Stimulated activated CD8-positive, alpha-beta memory T cell treated with anti-CD3 and anti-CD28 coated beads, Interleukin-4, amount 100 ng/mL, for 1 hour (primary cell): ENCODE measurements at places on chromosomes 3 and 15.

DNA sequence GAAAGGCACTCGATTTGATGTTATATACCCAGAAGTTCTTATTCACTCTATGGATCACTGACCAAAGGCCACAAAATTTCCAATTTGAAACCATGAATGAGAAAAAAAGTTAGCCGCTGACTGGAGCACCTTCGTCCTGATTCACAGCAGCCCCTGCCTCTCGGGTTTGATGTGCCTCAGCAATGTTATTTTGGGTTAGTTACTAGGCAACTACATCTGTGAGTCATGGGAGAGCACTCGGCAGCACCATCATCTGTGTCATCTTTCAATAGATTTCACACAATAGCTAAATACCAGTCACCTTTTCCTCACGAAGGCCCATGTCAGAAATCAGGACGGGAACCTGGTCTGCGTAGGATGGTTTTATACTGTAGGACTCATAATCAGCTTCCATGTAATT is 269.2 kb downstream of the ZBBX start:
- no peak for DNase-seq

DNA sequence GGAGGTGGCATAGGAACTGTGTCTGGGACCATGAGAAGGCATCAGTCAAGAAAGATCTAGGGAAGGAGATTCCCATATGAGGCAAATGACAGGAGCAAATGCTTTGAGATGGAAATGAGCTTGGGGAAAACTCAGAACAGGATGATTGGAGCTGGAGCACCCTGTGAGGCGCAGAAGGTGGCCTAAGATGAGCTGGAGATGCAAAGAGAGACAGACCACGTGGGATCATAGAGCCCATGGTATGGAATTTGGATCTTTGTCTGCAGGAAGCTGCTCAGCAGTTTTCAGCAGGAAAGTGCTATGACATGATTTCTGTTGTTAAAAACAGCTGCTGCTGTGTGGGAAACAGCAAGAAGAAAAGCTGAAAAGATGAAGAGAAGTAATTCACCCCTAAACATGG is 310.6 kb downstream of the MAGI1 start:
- no peak for DNase-seq

GRCh38 chr3:12393894-12394293 is 90.4 kb upstream of the TSEN2 start:
- no peak for DNase-seq

DNA sequence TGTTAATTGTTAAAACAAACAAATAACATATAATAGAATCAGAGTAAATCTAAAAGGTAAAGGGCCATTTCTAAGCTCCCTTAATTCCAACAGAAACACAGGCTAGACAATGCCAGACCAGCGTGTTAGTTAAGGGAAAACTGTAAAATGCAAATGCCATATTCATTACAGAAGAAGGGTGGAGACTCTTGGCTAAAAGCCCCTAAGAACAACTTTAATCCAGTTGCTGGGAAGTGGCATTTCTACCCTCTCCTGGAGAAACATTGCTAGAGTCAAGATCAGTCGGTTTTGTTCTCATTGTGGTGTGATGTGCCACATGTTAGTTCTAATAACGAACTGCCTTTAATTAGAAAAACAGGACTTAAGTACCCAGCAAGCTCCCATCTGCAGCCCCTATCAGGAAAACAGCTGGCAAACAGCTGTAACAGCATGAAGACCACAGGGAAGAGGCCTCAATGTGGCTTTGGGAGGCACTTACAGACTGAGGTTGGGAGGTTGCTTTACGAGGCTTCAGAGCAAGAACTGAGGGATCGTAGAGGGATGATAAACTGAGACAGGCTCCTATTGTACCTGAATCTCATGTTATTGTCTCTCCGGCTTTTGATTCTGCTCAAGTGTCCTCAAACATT is 1134.8 kb downstream of the ROBO1 start:
- no peak for DNase-seq

- DNase-seq: no peak
Measured at GRCh38 chr3:143170676-143171075, 51.1 kb downstream of the CHST2 start.

DNA sequence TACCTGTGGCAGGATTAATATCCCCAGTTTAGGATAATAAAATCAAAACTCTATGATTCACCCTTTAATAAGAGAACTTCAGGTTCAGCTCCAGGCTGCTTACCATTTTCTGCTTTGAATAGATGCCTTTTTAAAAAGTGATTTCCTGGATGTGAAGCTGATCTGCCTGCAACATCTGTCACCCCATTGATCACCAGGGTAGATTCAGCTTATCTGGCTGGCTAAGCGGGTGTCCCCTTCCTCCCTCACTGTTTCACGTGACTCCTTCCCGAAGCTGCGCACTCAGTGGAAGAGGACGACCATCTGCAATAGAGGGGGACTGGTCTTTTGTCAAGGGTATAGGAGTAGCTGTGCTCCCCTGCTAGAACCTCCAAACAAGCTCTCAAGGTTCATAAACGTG is 128.1 kb downstream of the IL1RAP start:
- DNase-seq: no peak

DNA sequence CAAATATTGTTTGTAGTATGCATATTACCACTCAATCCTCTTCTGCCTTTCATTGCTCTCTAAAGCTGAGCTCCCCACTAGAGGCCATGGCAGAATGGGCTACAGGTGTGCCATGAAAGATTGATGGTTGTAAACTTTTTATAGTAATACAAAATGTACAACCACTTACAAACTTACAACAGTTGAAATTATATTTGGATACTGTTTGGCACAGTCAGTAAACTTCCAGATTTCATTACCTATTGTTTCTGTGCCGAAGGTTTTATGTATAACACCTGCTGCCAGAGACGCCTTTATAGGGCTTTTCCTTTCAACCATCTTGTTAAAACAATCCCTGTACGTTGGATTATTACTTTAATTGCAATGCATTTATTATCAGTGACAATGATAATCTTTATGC is 7.0 kb downstream of the ROPN1 start:
- no peak for DNase-seq

GRCh38 chr15:66117841-66118240 is 135.7 kb downstream of the MEGF11 start:
- no peak for DNase-seq

- DNase-seq: no peak
Measured at GRCh38 chr3:64046996-64047594, 23.8 kb upstream of the PSMD6 start.

DNA sequence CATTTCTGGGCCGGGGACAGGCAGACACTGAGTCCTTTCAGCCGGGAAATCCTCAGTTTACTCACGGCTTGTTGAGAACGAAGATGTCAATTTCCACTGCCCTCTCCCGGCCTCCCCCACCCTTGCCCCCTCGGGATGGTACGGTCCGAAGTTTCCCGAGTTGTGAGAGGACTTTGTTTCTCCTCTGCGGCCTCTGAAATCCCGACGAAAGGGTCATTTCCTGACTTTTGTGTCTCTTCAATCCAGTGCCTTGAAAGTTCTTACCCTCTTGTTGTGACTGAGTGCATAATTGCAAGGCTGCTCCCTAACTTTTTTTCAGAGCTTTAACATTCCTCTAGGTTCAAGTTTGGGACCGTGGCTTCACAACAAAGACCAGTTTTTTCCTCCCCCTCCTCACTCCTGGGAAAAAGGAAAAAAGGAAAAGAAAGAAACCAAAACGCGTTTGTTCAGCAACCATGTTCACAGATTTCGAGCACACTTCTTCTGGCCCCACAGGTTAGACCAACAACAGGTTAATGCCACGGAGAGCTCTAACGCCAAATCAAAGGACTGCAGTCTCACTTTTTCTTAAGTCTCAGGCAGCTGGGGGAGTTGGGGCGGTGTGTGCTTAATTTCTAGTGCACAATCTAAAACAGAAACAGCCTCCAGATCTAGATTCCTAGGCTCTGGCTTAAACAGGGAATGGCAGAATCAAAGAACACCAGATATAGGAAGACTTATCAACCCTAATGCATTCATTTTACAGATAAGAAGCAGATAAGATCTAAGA is 138.9 kb downstream of the TMCO5A start:
- DNase-seq: no peak

- DNase-seq: no peak
Measured at GRCh38 chr3:195153130-195153529, 117.8 kb downstream of the XXYLT1 start.

- DNase-seq: no peak
Measured at GRCh38 chr3:46594723-46595122, 17.6 kb upstream of the FAM240A start.

- no peak for DNase-seq
Measured at GRCh38 chr3:127451321-127451720, 139.2 kb downstream of the TPRA1 start.

DNA sequence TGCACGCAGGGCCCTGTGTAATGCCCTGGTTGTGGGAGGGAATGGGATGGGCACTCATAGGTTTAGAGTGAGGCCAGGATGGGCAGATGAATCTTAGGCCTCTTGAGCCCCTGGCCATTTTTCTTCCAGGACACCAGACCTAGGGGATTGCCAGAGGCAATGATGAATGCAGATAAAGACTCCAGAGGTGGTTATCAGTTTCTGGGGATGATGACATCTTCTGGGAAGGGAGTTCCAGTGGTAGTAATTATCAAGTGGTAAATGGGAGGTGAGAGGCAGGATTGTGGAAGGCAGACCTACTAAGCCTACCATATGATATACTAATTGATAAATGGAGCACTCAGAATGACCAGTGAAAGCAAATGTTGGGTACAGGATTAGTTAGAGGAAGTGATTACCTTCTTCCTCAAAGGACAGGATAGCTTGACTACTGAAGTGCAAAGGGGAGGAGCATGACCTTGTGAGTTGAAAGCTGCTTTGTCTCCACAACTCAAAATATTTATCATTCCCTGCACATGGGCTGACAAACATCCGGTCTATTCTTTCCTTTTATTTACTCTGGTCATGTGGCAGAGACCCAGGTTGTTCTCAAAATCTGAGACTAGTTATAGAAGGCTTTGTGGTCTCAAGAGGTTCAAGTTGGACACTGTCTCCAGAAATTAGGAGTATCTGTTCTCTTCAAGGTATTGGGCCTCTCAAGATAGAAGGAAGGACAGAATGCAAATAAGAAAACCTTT is 10.2 kb upstream of the MAPK6 start:
- no peak for DNase-seq

DNA sequence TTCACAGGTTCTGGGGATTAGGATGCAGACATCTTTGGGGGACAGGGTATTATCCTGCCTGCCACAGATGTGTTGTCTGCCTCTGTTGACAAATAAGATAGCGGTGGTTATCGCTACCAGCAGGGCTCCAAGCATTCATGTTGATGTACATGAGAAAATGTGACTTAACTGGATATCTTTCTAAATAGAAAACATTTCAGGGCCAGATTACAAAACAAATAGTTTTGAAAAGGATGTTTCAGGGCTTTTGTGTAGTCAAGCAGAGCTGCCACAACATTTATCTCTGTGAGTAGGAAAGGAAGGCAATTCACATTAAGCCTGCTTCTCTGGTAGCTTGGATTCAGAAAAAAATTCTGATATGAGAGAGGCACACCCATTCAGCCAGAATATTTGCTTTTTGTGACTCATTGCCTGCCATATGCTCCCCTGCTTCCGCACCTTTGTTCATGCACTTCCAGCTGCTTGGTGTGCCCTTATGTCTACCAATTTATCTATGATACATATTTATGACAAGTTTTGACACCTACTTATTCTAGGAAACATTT is 22.8 kb downstream of the PLS1 start:
- no peak for DNase-seq

GRCh38 chr15:40096094-40096891 is 12.4 kb downstream of the BMF start:
- no peak for DNase-seq

DNA sequence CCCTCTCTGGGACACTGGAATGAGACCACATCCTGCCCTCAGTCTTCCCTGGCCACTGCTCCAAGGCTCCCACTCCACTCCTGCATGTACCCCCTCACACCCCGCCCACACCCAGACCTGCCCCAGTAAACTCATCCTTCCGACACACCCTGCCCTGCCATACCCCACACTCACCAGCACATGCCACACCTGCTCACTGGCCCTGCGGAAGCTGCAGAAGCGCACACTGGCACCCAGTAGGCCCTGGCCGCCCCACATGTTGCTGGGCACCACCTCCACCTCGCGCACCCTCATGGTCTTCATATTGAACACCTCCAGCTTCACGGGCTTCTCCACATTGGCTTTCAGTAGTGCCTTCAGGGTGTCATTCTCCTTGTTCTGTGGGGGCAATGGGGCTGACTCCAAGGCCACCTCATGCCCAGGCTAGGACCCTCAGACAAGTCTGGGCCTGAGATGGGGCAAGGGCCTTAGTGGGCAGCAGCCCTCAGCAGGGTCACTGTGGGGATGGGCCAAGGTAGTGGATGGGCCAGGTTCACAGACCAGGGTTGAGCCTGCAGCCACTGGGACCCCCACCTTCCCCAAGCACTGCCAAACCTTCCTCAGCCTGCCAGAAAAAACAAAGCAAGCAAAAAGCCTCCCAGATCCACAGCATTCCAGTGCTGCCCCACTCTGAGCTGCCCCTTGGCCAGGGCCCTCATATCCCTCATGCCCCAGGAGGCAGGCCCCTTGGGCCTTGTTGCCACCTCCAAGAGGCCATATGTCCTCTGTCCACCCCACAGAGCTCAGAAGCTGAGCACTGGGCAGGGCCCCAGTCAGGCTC is 4.7 kb downstream of the GORASP1 start:
- DNase-seq: no peak

DNA sequence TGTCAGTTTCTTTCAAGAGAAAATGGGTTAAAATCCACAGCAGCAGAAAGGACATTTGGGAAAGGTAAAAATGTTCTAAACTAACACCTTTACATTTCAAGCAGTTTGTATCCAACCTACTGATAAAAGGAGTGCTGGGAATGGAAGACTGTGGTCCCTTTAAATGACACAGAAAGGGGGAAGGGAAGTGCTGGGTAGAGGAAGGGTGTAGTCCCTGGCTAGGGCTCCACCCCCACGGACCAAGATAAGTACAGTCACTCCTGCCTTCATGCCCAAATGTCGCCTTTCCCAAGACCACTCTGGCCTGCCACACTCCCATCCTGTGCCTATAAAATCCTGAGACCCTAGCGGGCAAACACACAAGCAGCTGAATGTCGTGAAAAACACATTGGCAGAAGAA is 350.9 kb upstream of the POU1F1 start:
- DNase-seq: no peak

DNA sequence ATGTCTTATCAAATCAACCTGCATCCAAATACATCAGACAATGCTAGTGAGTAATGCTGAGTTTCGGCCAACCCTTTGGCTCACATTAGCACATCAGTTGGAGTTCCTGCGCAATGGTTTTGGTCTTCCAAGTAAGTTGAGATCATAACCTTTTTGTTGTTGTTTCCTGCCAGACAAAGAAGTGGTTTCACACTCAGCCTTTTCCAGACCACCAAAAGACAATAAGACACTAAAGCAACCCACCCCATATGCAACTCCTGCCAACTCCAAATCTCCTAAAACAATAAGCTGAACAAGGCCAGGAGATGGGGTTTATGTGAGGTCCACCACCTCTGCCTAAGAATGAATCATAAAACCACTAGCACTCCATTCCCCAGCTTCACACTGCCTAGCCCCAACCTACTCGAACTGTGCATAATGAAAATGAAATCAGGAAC is 177.0 kb downstream of the ERC2 start:
- DNase-seq: no peak

- no peak for DNase-seq
Measured at GRCh38 chr3:129046732-129047552, 13.6 kb upstream of the GP9 start.
